A673 (cell line): ENCODE measurements at places on chromosomes 1 and 21.
A peak's percentile ranks its signal among the peaks of the same experiment; 100 is the strongest.

- no peak for DNase-seq
Observed at GRCh38 chr1:228744356-228744755, 9.1 kb downstream of the RHOU start.

GRCh38 chr1:68376441-68376840 lies 73.3 kb downstream of the RPE65 start:
- no peak for DNase-seq

DNA sequence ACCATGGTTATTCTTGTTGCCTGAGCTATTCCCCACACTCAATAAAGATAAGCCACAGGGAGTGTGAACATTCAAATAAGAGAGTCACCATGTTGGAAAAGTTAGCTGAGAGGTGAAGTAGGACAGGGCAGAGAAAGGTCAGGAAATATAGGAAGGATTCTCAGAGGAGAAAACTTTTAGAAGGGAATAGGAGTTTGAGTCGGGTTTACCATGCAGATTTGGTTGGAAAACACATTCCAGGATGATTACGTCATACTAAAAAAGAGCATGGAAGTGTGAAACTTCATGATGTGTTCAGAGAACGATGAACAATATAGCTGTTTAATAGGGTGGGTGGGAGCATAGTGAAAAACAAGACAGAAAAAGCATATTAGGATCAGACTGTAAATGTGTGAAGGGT lies 1125.3 kb upstream of the ADGRL2 start:
- no peak for DNase-seq

GRCh38 chr1:1385931-1386330 lies 10.9 kb upstream of the AURKAIP1 start:
- DNase-seq, result no peak

GRCh38 chr1:158035976-158036583 lies 42.6 kb downstream of the KIRREL1 start:
- DNase-seq, result peak; percentile 72

- no peak for DNase-seq
Observed at GRCh38 chr1:11761988-11762406, at the start of gene C1orf167. Gene C1orf167 (plus strand): TSS chr1:11762193. CDS start chr1:11764401, 2,208 bp downstream.

GRCh38 chr1:20712215-20712577 lies 5.6 kb downstream of the KIF17 start:
- no peak for DNase-seq

- DNase-seq, result no peak
Observed at GRCh38 chr21:34987501-34988072, 61.5 kb downstream of the RUNX1 start.
